Mammary epithelial cell (primary cell): ENCODE measurements at places on chromosomes 7 and 10. TPM values are rescaled to one million over a fixed set of nuclear protein-coding genes. Genes with fewer than 3 reads are reported as not detected.

DNA sequence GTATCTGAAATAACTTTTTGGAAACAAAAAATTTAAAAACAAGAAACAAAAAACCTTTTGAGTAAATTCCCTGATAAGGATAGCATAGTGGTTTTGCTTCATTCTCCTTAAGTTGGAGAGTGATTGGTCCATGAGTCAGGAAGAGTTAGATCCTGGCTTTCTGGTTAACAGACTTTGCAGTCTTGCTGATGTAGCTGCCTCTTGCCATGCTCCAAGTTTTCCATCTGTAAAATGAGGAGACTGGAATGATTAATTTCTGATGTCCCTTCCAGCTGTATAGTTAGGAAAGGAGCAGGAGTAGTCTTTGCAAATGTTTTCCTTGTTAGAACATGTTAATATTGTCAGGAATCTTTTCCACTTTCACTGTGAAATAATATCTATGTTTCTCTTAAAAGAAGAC lies 266.6 kb downstream of the DNAJB9 start:
- no peak for DNase-seq

DNA sequence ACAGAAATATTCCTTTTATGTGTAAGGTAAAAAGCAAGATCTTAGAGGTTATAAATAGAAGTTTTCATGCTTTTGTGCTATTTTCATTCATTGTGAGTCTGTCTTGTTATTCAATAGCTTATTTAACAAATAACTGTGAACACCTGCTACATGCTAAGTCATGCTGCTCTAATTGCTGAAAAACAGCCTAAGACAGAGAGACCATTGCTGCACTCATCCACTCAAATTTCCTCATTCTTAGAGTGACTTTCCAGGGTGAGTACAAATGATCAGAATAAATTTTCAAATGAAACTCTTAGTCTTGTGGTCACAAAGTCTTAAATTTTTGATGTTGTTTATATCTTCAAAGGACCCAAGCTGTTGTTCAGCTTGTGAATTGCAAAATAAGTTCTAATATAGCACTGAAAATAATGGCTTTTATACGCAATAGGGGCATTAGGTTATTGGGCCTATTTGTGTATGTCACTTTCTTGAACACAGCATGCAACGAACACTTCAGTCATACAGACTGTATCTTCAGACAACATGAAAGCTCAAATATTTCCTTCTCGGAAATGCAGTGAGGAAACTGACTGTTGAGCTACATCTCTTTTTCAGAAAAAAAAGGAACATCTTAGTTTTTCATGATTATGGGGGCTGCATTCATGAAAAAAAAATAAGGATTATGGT lies 247.9 kb upstream of the PCDH15 start:
- DNase-seq: no peak

- DNase-seq: no peak
Measured at GRCh38 chr10:119537953-119538630, 4.4 kb downstream of the RGS10 start.

- DNase-seq: no peak
Measured at GRCh38 chr10:75018251-75018650, 93.2 kb upstream of the SAMD8 start.

DNA sequence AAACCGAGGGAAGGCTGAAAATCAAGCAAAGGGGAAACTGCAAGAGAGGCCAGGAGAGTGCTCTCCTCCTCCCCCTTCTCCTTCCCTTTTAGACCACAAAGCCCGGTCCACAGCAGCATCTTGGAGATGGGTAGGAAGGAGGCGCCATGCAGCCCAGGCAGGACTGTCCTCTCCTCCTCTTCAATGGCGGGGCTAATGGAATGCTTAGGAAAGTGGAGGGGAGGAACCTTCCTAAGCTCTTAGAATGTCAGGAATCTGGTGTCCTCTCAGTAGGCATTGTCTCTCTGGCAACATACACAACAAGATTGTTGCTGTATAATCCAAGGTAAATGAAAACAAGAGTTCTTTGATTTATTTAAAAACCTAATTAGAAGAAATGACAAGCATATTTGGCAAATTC lies 185.1 kb downstream of the DGKI start:
- DNase-seq: no peak

GRCh38 chr10:317271-317769 lies 182.1 kb downstream of the ZMYND11 start:
- no peak for DNase-seq

- no peak for DNase-seq
Measured at GRCh38 chr7:115356999-115357702, 435.3 kb downstream of the MDFIC start.

- DNase-seq: no peak
Measured at GRCh38 chr10:31125789-31126188, 94.1 kb upstream of the ZNF438 start.

DLG5 gene
- 68.9 and 76.5 TPM in 2 replicates for total RNA-seq

TMEM130 gene
- total RNA-seq: not detected

AKR1C2 gene
- 28.0 and 30.4 TPM in 2 replicates for total RNA-seq

AKR1E2 gene
- 20.5 TPM for total RNA-seq

ERCC6 gene
- 106 and 116 TPM in 2 replicates for total RNA-seq
